ENCODE measurements at places on chromosomes 16 and 17.

DNA sequence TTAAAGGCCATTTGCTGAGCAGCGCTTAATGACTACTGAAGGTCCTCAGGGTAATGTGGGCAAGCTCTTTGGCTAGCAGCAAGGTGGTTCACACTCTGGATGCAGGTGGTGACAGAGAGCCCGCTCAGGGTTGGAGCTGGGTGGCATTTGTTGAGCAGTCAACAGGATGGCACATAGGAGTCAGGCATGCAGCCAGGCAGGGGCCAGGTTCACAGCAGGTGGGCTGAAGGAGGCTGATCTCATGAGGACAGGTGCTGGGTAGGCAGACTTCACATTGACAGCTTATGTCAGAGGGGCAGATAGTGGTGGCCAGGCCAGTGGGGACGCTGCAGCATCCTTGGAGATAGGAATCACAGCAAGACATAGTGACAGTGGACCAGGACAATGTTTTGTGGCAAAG is 4.5 kb downstream of the KRTAP3-1 start:
- DNase-seq: no peak

GRCh38 chr16:57091200-57091974 is 996 bp upstream of the CPNE2 start:
- no peak for DNase-seq

DNA sequence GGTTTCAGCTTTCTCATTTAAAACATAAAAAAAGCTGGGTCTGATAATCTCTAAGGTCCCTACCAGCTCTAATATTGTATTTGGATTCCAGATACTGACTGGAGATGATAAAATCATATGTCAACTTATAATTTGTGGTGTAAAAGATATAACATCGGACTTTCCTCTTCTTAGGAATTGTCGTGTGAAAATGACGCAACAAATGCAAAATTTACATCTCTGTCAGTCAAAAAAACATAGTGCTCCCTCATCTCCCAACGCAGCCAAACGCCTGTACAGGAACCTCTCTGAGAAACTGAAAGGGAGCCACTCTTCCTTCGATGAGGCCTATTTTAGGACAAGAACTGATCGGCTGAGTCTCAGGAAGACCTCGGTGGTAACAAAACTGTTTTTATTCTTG is 197.3 kb downstream of the ANKFN1 start:
- no peak for DNase-seq

DNA sequence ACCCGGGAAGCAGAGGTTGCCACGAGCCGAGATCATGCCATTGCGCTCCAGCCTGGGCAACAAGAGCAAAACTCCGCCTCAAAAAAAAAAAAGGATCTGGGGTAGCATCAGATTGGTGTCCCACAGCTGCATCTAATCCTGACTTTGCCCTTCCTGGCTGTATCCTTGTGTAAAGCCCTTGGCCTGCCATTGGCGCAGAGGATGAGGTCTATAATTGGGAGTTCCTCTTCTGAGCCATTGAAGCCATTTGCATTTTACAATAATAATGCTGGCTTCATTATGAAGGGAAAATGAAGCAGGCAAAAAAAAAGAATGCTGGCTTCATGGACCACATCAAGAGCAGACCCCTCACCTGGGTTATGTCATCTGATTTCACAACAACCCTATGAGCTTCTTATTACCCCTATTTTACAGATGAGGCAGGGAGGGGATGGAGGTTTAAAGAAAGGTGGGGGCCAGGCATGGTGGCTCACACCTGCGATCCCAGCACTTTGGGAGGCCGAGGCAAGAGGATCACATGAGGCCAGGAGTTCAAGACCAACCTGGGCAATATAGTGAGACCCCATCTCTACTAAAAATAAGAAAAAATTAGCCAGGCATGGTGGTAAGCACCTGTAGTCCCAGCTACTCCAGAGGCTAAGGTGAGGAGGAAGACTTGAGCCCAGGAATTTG is 1.2 kb upstream of the LITAFD start:
- no peak for DNase-seq

DNA sequence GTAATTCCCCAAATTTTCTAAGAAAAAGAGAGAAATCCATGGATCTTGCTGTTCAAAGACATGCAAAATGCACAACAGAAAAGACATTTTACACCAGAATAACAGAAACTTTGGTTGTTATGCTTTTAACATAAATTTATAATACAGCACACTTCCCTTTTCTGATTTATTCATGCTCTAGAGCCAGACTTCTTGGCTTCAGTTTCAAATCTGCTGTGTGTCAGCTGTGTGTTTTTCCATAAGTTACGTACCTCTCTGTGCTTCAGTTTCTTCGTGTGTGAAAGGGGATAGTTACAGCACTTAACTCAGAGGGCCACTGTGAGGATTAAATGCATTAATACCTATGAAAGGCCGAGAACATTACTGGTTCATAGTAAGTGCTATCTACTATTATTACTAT is 6.8 kb upstream of the CCL3L1 start:
- no peak for DNase-seq

DNA sequence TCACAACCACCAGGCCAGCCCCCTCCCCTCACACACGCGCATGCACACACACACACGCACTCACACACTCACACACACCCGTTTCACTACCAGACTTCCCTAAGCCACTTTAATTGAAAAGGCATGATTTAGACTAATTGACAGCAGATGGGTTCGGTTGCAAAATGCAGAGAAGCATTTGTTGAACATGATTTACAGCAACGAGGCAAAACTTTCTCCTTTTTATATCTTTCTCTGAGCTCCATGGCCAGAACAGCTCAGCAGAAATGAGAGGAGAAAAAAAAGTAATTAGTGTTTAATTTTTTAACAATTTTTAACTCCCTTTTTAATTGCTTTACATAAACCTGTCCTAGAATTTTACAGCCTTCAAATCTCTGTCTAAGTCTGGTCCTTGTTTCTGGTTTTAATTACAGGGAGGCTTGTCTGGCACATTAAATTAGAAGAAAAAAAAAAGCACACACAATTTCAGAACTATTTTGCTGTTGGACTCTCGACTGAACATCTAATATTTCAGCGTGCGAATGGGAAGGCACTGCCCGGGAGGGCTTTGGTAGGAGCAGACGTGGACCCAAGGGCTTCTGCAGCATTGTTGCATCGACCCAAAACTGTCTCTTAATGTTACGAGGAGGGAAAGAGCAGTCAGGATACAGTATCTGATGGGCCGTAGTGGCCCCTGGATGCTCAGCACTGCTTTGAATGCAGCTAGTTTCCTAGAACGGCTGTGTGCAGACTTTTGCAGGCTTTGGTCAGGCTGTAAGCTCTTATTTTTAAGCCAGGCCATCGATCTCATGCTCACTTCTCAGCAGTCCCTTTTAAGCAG is 255.9 kb downstream of the SOX9 start:
- no peak for DNase-seq

DNA sequence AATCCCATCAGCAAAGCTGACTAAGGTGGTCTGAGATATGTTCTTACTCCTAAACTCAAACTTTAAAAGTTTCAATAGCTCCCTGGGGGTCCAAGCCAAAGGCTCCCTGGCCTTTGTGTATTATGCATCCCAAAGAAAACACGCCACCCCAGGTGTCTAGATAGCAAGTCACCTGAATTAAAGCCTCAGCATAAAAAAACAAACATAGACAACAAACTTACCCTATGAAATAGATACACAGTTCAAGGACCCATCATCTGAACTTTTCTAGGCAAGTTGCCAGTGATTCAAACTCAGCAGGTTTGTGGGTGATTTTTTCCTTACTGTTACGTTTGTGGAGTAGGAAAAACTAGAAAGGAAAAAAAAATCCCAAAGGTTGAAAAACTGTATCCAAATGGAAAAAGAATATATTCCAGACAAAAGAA is 12.5 kb downstream of the CMTM3 start:
- no peak for DNase-seq

GRCh38 chr16:80233097-80233835 is 307.5 kb upstream of the DYNLRB2 start:
- DNase-seq: no peak

- DNase-seq: peak; percentile 1
These were observed 140.0 kb downstream of the CHD9NB start for GRCh38 chr16:52912565-52913173.

DNA sequence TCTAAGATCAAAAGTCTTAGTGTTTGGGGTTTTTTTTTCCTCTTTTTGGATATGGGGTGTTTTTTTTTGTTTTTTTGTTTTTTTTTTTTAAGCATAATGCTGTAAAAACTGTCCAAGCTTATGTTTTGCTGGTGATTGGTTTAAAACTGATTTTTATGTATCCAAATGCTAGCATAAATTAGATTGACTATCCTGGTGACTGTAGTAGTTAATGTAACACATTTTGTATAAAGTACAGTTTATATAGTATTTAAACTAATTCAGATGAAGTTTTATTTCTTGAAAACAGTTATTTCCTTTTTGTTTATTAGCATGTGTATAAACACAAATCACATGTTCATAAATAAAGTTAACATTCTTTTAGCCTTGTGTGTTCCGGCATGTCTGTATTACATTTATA is 10.9 kb downstream of the RBBP6 start:
- no peak for DNase-seq

- DNase-seq: no peak
These were observed 1.3 kb upstream of the PCGF2 start for GRCh38 chr17:38749223-38750043.

GRCh38 chr17:58059141-58059540 is 24.1 kb upstream of the DYNLL2 start:
- no peak for DNase-seq

- no peak for DNase-seq
These were observed at the start of gene NLRC3 for GRCh38 chr16:3577302-3577752. TSS of gene NLRC3 (minus strand) at chr16:3577403. CDS start at chr16:3565036, 12,367 bp downstream.

GRCh38 chr17:63476459-63476853 is 405 bp upstream of the ACE start:
- DNase-seq: no peak

DNA sequence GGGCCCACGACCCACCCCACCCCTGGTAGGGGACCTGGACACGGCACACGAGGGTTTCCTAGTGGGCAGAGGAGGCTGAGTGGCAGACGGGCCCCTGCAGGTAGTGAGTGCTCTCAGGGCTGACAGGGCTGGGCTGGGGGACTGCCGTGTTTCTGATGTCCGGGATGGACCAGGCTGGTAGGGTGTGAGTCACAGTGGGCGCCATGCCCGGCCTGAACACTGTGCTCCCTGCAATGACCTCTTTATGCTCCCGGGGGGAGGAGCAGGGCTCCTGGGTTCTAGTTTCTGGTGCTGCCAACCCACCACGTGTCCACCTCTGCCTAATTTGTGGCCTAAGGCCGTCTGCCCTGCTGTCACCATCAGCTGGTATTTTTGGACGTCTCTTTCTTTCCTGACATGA is 26.3 kb downstream of the ARHGAP23 start:
- DNase-seq: peak; percentile 72

DNA sequence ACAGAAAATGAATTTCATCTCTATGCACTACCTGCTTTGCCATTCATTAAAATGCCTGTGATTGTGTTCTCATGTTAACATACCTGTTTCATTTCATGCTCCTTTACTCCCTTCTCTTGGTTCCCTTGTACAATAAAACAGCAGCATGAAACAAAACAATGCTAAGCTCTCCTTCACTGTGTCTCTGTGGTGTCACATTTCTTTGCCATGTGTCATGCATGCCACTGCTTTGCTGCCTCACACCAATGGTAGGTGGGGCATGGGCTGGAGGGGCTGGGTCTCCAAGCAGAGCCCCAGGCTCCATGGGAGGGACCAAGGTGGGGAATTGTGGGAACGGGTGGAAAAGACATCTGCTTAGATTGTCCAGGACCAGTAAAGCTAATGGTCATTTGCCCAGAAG is 83.6 kb downstream of the RGS9 start:
- DNase-seq: no peak

DNA sequence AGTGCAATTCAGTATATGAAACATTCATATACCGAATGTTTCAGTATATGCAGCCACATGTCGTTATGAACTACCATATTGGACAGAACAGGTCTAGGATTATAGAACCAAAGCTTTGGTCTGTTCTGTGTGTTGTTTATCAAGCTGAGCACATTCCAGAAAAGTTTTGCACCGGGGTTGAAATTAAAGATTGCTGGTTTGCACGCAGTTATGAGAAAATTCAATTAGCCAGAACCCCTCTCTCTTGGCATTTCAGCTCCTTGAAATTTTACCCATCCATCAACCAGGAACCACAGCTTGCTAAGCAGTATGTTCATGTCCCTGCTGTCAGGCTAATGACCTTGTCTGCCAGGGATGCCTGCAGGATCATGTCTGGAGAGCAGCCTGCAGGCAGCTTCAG is 9.5 kb downstream of the KRT32 start:
- DNase-seq: no peak

GRCh38 chr17:4786516-4786915 is 352 bp upstream of the VMO1 start:
- DNase-seq: no peak

- no peak for DNase-seq
These were observed 2.8 kb downstream of the PLCD3 start for GRCh38 chr17:45129426-45129939.

GRCh38 chr16:71846431-71846830 is 655 bp downstream of the ATXN1L start:
- DNase-seq: no peak

GRCh38 chr17:59330053-59330942 is 1.2 kb upstream of the YPEL2 start:
- DNase-seq: no peak

DNA sequence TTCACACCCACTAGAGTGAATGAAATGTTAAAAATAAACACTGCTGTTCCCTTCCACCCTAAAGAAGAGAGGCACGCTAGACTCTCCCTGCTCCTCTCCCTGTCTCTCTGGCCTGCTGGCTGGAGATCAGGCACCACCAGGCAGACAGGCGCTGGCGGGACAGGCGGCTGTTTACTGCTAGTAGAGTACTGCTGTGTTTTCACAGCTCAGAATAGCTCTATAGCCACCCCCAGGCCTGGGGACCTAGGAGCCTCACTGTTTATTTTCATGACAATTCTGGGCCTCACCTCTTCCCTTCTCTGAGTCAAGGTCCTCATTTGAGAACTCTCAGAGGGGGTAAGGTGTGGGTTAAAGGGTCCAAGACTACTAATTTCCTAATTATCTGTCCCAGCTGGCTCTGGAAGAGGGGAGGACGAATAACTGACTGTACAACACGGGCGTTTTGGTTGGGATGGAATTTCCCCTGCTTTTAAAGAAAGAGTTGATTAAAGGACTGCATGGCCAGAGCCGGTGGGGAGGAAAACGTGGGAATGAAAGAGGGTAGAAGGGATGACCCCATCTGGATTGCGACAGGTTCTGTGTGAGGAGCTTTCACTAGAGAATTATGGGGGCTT is 9.0 kb upstream of the G6PC1 start:
- no peak for DNase-seq

GRCh38 chr16:19432429-19432828 is 14.7 kb downstream of the TMC5 start:
- no peak for DNase-seq

- DNase-seq: no peak
These were observed 4.3 kb downstream of the CENPX start for GRCh38 chr17:82018152-82018988.

DNA sequence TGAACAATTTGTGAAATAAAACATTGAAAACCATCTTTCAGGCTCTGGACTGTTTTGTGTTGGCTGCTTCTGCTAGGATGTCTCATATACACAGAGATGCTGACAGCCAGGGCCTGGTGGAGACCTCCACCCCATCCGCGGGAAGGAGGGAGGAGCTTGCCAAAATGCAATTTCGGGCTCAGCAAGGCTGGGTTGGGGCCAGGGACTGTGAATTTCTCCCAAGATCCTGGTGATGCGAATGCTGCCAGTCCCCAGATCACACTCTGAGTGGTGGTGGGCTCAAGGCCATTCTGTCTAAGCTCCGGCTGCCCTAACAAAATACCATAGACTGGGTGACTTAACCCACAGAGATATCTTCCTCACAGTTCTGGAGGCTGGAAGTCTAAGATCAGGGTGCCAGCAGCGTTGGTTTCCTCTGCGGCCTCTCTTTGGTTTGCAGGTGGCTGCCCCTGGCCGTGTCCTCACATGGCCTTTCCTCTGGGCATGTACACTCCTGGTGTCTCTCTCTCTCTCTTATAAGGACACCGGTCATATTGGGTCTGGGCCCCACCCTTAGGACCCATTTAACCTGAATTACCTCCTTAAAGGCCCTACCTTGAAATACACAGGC is 89.8 kb downstream of the CRISPLD2 start:
- no peak for DNase-seq
